NCI-H510A treated with DMSO at 0.1 percent for 48 hours (cell line): ENCODE measurements at places on chromosomes 5 and 9.

- DNase-seq = no peak
Observed at GRCh38 chr9:72906810-72907209, 46.0 kb downstream of the ALDH1A1 start.

- DNase-seq = no peak
Observed at GRCh38 chr9:16642421-16643109, 227.9 kb downstream of the BNC2 start.

GRCh38 chr9:115632391-115632790, 514.4 kb upstream of the TNC start:
- no peak for DNase-seq

DNA sequence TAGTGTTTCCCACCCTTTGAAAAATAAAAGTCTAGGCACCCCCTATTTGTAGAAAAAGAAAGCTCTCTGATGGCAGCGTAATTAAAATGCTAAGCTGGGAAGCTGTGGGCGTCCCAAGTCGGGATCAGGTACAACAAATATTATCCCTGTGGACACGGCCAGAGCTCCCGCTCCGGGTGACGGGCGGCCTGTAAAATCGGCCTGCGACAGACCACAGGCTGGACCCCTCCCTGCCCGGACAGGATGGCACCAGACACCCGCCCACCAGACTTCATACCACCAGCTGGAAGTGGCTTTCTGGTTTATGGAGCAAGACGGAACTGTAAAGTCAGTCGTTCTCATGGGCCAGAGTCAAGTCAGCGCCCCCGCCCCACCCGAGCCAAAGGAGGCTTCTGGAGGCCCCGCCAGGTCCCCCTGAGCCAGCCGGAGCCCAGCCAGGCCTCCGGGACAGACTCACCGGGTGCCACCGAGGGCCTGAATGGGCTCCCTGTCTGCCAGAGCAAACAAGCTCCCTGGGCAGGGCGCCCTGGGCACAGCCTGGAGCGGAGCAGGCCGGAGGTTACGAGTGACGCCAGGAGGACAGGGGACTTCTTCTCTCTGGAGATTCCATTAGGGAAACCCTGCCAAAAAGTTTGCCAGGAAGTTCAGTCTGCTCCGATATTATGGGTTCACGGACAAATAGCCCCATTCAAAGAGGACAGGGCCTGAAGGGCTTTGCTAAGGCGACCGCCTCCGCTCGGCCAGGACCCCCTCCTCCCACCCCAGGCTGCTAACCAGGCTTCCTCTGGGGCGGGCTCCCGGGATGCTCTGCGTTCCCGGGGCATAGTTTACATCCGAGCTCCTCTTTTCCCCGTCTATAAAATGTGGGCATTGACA, 173.7 kb downstream of the ERCC6L2 start:
- no peak for DNase-seq

GRCh38 chr5:168663276-168664004, 84.3 kb upstream of the PANK3 start:
- DNase-seq = no peak

- no peak for DNase-seq
Observed at GRCh38 chr5:159094745-159095144, 5.0 kb downstream of the EBF1 start.

DNA sequence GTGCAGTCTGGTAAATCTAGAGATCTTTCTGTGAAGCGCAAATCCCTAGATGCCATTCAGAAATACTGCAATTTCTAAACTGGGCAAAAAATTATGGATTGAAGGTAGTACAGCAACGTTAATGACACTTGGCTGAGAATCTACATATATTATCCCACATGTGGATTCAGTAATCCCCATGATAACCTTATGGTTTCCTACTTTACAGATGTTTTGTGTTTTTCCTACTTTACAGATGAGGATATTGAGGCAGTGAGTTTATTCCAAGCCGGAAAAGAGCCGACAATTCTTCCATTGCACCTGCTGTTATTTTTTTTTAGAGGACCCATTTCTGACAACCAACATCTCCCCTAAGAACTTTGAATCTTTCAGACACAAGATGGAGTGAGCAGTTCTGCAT, 796.5 kb downstream of the CDH12 start:
- DNase-seq = no peak

DNA sequence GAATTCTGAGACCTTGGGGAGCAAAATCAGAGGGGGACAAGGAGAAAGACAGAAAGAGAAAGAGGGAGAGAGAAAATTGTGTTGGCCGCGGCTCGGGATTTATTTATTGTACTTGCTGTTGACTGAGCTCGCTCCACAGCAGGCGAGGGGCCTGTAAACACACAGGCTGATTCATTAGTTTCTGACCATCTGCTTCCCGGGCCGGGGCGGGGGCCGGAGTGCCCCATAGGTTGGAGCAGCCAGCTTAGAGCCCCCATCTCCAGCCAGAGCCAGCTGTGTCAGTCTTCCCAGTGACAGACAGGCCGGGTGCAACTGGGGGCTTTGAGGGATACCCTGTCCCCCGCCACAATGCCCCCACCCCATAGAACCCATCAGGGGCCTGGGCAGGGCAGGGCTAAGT, 30.9 kb downstream of the NTNG2 start:
- DNase-seq = no peak

DNA sequence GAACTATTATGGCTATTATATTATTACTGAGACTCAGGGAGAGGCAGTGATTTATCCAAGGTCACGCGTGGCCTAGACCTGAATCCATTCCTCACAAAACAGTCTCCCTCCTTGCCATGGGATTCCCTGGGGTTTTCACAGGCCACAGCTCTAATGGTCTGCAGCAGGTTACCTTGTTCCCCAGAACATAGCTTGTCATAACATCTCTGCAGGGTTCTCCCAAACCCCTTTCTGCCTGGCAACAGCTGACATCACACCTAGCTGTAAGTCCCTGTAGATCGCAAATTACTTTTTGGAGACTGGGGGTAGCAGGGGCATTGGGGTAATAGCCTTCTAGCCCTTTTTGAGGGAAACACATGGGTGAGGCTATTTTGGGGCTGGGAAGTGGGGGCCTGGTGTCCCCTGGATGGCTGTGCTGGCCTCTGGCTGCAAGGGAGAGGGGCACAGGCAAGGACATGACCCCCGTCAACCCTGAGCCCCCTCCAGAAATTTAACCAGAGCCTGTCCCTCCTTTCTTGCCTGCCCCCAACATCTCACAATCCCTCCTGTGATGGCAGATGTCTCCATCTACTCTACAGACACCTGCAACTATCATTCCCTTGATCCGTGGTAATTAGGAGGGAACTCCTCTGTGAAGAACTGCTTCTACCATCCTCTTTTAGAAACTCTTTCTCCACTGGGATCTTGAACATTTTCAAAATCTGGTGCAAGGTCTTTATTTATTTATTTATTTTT, 1.3 kb downstream of the CD74 start:
- DNase-seq = no peak

DNA sequence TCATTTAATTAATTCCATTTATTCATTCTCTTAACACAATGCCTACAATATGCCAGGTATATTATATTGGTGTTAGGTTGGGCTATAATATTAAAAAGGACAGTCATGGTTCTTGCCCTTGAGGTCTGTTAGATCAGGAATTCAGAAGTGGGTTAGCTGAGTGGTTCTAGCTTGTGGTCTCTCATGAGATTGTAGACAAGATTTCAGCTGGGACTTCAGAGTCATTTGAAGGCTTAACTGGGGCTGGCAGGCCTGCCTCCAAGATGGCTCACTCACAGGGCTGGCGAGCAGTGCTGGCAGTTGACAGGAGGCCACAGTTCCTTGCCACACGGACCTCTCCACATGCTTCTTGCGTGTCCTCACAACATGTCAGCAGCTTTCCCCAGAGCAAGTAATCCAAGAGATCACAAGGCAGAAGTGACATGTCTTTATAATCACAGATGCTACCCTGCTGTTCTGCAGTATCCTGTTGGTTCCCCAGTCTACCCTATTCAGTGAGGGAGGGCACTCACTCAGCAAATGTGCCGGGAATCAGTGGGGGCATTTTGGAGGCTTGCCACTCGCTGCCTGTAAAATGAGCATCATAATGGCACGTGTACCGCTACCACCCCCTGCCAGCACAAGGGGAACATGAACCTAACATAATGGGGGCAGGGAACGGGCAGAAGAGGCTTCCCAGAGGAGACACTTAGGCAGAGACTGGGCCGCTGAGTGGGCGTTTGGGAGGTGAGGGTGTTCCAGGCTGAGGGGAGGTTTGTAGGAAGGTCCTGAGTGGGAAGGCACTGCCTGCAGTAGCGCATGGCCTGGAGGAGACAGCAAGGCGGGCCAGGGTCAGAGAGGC, 70.0 kb downstream of the EXOSC2 start:
- DNase-seq = no peak

DNA sequence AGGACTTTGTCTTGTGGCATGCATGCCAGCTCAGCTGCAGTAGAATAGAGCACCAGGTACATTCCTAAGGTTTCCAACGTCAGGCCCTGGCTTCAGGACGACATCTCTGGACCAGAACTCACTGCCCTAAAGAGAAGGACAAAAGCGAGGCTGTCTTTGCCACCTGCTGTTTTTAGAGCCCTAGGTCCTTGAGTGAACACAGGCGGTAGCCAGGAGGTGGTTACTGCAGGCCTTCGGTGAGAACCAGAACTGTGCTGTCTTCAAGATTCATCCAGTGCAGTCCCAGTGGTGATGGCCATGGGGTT, 288.9 kb upstream of the CDH18 start:
- DNase-seq = no peak

DNA sequence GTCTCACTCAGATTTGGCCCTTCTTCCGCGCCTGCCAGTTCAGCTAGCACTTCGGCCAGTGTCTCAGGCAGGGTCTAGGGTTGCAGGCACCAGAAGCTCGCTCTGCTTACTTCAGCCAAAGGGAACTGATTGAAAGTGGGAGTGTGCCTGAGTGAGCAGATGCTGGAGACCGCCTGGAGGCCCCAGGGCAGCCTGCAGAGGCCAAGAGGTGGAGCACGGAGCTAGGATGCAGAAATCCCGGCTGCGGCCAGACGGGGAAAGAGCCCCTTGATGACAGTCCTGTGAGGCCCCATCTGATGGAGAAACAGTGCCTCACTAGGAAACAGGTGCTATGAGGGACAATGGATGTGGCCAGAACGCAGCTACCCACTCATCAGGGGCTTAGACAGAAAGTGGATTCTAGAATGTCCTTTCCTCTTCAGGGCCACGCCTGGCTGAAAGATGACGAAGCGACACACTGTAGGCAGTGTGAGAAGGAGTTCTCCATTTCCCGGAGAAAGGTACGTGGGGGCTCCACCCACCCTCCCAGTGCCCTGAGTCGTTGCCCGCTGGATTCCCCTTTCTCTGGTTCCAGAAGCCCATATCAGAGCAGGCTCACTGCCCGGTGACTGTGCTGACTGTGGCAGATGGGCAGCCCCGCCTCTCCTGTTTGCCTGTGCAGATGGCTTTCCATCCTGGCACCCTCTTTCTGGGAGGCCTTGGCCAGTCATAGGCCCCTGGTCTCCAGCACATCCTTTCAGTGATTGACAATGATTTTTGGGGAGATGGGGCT, 16.1 kb downstream of the HNRNPH1 start:
- DNase-seq = no peak

DNA sequence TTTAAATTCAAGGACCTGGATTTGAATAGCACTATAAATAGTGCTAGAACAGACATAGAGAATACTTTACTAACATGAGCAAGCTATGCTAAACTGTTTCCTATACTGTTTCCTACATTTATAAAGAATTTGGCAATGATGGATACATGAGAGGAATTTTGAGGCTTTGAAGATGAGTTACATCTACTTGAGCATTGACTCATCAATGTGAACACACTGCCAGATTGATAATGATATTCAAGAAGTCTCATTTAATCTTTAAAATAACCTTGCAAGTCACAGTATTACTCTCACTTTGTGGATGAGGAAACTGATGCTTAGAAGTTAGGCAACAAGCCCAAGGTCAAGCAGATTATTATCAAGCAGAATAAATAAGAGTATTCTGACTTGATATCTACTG, 281.9 kb downstream of the DNAH5 start:
- DNase-seq = no peak

DNA sequence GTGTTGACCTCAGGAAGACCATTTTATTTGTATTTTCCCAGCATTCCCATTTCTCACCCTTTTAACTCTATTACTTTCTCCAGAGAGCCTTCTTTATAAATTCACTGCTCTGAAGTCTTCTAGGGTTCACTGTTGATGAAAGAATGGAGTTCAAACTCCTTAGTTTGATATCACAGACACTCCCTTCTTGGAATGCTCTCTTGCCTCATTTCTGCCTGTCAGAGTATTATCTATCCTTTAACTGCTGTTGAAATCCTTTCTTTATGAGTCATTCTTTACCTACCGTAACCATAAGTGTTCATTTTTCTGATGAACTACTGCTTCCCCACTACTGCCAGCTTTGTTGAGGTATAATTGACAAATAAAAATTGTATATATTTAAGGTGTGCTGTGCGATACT, 4.3 kb downstream of the RIC1 start:
- no peak for DNase-seq

DNA sequence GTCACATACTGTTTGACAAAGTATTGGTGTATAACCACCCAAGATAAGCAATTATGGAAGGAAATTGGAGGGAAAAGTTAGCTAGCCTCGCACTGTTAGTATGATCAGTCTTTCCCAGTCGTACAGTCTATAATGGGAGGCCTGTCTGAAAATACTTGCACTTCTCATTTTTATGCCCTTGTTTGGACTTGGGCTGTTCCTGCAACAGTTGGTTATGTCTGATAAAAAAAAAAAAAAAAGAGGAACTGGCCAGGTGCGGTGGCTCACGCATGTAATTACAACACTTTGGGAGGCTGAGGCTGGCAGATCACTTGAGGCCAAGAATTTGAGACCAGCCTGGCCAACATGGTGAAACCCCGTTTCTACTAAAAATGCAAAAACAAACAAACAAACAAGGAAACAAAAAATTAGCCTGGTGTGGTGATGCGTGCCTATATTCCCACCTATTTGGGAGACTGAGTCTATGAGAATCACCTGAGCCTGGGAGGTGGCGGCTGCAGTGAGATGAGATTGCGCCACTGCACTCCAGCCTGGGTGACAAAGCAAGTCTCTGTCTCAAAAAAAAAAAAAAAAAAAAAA, 58.3 kb upstream of the ANKRD33B start:
- no peak for DNase-seq

DNA sequence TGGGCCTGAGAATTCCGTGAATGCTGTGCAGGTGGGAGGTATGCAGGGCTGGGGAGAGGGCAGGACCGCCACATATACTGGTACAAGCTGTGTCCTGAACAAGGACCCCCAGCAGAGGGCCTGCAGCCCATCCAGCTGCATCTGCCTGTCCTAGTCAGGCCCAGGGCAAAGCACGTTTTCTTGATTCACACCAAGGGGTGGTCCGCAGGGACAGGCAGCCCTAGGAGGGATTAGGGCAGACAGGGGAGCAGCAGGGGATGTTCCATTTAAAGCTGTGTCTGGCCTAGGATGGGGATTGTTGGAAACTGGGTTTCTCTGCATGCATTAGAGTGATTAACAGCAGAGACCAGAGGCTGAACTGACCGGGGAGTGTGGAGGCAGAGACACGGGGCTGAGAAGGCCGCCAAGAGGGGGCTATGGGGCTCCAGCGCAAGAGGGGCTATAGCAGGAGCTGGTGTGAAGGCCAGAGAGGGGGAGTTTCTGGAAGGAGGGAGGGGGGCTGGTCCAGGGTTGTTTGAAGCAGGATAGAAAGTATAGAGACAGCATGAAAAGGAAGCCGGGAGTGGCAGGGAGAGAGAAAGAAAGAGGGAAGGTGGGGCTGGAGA, 2.7 kb downstream of the GRM6 start:
- DNase-seq = no peak

- DNase-seq = no peak
Observed at GRCh38 chr5:168935183-168935582, 356.0 kb upstream of the PANK3 start.
